CD4-positive, alpha-beta T cell treated with Interleukin-15 for 1 hour (primary cell): ENCODE measurements at places on chromosomes 13 and 19.

DNA sequence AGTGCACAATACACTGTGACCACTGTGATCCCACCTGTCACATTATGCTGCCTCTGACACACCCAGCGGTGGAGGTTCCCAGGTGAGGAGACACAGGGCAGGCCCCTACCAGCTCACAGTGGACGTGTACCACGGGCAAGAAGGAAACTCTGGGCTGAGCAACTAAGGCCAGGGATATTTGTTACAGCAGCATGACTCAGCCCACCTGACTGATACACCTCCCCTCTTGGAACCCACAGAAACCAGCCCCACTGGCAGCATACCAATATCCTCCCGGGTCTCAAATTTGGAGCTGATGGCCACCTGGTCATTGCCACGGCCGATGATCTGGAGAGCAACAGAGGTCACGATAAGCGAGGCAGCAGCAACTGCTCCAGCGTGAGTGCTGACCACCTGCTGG lies 14.9 kb downstream of the KLC3 start:
- DNase-seq = no peak

DNA sequence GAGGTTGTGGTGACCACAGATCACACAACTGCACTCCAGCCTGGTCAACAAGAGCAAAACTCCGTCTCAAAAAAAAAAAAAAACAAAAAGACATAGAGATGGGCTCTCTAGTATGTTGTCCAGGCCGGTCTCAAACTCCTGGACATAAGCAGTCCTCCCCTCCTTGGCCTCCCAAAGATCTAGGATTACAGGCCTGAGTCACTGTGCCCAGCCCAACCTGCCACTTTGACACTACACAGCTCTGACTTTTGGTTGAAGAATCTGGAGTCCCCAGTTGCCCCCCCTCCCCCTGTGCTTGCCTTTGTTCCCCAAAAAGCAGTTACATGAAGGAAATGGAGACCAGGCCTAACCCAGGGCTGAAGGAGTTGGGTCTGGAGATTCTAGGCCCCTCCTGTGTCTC lies 12.9 kb downstream of the CARM1 start:
- no peak for DNase-seq

GRCh38 chr19:39825531-39826076 lies 8.4 kb downstream of the DYRK1B start:
- no peak for DNase-seq

DNA sequence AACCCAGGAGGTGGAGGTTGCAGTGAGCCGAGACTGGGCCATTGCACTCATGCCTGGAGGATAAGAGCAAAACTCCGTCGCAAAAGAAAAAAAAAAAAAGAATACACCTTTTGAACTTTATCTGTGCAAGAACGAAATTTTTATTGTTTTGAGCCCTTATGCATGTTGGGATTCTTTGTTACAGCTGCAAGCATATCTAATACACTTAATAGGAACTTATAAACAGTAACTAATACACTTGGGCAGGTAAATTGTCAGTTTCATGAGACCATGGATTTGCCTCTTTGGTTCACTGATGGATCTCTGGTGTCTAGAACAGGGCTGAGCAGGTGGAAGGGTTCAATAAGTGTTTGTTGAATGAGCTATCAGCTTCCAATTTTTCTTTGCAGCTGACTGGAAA lies 108.1 kb downstream of the CACNA1A start:
- no peak for DNase-seq

DNA sequence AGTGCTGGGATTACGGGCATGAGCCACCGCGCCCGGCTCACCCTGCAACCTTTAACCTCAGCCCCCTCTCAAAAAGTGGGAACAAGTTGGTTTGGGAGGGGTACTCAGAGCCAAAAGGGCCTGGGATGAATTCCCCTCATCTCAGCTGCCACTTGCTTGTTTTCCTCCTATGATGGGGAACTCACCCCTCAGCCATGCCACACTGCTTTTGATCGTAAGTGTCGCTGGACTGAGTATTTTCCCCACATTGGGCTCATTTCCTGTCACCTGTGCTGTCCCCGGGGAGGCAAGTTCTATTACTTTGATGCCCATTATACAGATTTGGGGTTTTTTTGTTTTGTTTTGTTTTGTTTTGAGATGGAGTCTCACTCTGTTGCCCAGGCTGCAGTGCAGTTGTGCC lies 6.5 kb downstream of the R3HDM4 start:
- peak; percentile 46 for DNase-seq

DNA sequence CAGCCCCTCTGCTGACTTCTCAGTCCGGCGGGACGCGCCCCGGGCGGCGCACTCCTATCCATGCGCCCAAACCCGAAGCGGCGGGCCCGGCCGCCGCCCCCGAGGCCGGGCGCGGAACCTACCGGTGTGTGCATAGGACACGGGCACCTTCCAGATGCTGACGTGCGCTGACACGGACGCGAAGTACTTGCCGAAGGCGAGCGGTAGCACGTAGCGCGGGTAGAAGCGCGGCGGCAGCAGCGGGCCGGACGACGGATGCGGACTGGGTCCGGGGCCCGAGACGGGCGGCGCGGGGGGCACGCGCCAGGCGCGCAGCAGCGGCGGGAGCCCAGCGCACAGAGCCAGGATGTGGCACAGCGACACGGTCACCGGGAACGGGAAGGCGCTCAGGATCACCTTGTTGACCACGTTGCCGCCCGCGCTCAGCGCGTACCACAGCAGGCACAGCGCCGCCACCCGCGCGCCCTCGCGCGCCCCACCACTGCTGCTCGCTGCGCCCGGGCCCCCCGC lies 338 bp downstream of the SLC35E1 start:
- peak; percentile 39 for DNase-seq

GRCh38 chr13:23654111-23655110 lies 84.2 kb downstream of the TNFRSF19 start:
- no peak for DNase-seq

DNA sequence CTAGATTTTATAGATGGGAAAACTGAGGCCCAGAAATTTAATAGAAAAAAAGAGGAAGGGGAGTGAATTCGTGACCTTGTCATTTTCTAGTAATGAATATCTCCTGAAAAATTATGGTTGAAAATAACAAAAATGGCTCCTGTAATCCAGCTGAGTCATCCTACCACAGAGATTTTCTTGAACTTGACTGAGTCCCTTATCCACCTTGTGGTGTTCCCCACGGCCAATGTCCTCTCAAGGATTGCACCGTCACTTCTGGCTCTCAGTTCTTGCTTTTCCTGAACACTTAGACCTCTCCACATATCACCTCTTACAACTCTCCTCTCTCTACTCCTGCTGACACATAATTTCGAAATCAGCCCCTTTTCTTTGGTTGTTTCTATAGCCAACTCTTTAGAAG lies 1.2 kb upstream of the KATNAL1 start:
- DNase-seq = no peak

- peak; percentile 21 for DNase-seq
These were observed 673 bp downstream of the SPATA13 start for GRCh38 chr13:24161010-24161775.

DNA sequence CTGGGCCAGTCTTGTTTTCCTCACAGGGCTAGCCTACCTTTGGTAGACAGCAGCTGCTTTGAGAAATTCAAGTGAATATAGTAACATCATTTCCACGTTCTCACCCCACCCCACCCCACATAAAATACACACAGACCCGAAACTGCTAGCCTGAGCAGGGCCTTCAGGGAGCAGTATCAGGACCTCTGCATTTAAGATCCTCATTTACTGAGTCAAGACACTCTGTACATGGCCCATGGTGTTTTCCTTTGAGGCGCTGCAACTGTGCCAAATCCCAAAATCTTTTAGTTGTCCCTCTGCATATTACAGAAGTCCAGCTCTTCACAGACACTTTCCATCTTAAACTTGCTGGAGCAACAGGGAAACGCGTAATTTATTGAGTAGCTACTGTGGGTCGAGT lies 43.0 kb downstream of the ESD start:
- DNase-seq = no peak

DNA sequence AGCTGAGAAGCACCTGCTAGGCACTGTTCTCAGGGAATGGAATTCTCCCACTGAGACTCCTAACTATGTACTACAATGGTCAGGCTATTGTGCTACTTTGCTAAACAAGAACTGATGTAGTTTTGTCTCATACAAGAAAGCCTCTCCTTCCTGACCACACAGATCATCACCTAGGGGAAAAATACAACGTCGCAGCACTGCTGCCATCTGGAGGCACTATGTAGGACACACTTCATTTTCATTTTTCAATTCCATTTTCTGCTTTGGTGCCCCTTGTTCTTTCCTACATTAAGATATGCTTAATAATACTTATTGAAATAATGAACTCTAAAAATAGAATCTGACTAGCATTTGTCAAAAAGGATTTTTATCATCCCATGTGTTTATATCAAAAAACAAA lies 21.1 kb downstream of the PROSER1 start:
- DNase-seq = no peak

DNA sequence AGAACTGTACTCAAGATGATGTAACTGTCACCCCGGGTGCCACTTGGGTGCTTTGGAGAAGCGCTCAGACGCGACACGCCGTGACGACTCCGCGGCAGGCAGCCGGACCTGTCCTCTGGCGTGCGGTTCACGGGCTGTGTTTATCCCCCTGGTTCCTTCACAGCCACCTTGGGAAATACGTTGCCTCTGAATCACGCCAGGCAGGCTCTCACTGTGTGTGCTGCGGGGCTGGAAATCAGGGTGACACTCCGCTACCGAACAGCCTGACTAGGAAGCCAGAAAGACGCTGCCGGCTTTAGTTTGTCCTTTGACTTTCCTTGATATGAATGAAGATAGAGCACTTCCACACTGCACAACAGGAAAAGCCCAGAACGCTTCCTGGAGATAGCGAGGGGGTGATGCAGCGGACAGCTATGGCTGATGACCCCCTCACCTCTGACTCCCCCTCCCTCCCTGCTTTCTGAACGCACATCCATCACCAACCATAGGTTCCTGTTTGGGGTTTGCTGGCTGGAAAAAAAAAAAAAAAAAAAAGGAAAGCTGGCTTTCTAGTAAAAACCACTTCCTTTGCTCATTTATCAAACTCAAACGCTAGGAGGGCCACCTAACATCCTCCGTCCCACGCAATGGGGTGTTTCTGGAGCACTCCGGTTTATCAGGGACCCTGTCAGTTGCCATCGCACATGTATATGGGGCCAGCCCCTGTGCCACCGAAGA lies 3.7 kb upstream of the GP6 start:
- DNase-seq = no peak

GRCh38 chr19:47430041-47430802 lies 10.9 kb upstream of the MEIS3 start:
- DNase-seq = no peak

- no peak for DNase-seq
These were observed 112.3 kb upstream of the ZNF507 start for GRCh38 chr19:32233091-32233490.

DNA sequence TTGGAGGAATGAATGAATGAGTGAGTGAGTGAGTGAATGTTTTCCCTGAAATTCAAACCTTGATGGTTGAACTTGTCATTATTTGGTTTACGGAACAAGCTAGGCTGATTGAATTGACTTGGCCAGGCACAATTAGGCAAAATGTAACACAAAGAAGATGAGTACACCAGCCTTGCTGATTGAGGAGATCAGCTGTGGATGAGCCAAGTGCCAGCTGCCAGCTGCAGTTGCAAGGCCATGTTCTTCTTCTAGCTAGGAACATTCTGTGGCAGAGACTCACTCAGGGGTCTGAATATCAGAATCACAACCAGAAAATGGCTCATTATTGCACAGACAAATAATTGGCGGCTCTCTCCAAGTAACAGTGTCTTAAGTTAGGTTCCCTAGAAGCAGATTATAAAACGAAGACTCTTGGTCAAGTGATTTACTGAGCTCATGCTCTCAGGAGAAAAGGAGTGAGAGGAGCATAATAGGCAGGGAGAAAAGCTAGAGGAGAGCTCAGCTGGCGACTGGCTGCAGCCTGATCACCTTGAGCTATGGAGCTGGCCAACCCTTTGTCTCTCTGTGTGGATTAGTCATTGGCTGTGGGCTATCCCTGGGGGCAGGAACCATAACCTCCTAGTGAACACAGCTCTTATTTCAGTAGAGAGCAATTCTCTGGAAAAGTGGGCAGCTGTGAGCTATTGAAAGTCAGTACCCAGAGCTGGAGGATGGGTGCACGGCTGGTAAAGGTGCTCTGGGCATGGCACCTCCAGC lies 225.3 kb upstream of the SERP2 start:
- no peak for DNase-seq

DNA sequence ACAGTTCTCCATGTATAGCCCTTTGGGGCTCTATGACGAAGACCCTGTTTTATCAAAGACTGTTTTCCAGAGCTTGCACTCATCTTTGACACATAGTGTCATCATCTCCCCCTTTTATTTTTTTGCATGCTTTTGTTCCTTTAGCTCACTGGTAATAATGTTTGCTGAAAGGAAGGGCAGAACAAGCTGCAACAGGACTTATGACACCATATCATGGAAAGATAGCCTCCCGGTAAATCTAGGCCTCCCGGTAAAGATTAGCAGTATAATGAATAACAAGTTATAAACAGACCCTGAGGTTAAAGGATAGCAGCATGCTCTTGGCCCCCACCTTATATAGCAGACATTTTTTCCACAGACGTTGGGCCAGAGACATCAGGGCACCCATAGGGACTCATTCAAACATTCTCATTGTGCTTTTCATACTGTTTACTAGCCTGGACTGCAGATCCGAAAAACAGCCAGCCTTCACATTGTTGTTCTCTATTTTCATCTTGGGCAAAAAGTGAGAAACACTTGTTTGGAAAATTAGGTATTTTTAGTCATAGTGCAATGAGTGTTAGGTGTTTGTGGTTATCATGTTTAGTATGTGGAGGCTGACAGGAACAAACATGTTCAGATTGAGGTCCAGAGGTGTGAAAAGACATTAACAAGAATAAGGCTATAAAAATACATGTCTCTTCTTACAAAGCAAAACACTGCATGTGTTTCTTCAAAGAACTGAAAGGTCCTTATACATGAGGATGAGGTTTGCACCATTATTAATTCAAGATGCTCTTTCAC lies 136.9 kb upstream of the SPRY2 start:
- no peak for DNase-seq

- no peak for DNase-seq
These were observed 52.3 kb downstream of the MRPL57 start for GRCh38 chr13:21228738-21229137.

DNA sequence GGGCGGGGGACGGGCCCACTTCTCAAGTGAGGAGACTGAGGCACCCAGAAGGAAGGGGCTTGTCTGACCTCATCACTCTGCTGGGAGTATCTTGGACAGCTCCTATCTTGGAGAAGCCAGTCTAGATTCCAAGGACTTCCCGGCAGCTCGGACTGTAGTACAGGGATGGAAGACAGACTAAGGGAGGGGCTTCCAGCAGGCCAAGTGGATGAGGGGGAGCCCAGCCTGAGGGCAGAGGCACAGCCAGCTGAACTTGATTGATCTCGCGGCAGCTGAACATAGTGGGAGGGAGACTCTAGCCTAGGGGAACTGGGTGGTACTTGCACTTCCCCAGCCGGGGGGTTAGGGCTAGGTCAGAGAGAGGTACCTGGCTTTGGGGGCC lies 711 bp downstream of the CILP2 start:
- DNase-seq = no peak

DNA sequence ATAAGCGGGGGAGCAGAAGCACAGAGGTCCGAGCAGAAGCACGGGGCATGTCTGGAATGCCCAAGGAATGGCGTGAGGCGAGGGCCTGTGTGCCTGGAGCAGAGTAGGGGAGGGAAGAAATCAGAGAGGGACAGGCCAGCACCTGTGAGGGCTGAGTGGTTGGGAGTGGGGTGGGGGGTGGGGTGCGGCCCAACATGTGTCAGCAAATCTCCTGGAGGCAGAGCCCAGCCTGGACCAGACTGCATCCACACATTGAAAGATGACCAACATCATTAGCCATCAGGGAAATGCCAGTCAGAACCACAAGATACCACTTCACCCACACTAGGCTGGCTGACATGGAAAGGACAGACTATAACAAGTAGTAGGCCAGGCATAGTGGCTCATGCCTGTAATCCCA lies 11.2 kb downstream of the CLASRP start:
- no peak for DNase-seq
